NCI-H1436 treated with DMSO at 0.1 percent for 48 hours (cell line): ENCODE measurements at places on chromosomes 12 and 14.
A peak's percentile ranks its signal among the peaks of the same experiment; 100 is the strongest.

DNA sequence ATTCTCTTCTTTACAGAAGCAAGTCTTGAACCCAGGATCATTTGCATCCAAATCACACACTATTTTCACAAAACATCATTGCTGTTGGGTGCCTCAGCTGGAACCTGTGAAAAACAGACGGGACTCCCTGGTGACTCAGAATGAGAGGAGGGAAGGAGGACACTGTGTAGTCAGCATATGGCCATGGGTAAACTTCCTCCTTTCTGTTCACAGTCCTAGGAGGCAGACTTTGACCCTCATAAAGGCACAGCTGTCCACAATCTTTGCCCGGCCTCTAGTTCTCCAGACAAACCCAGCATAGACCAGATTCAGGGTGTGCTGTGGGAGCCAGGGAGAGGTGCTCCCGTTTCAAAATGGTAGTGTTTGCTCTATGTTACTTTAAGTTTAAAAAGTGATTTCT lies 62.0 kb downstream of the DYRK2 start:
- no peak for DNase-seq

GRCh38 chr14:36976571-36977023 lies 195.8 kb downstream of the SLC25A21 start:
- no peak for DNase-seq

DNA sequence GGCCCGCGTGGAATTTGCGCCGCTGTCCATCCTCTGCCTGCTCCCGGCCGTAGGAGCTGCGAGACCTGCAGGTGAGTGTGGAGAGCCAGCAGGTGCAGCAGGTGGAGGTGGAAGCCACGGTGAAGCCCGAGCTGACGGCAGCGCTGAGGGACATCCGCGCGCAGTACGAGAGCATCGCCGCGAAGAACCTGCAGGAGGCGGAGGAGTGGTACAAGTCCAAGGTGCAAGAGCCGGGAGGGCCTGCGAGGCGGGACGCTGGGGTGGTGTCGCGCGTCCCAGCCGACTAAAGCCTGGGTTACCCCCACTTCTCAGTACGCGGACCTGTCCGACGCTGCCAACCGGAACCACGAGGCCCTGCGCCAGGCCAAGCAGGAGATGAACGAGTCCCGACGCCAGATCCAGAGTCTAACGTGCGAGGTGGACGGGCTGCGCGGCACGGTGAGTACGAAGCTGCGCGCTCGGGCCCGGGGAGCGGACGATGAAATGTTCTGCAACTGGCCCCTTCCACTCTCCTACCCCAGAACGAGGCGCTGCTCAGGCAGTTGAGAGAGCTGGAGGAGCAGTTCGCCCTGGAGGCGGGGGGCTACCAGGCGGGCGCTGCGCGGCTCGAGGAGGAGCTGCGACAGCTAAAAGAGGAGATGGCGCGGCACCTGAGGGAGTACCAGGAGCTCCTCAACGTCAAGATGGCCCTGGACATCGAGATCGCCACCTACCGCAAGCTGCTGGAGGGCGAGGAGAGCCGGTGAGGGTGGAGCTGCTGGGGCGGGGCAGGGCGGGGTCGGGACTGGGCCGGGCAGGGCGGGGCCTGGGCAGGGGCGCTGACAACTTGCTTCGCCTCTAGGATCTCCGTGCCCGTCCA lies 2.1 kb downstream of the PRPH start:
- no peak for DNase-seq

DNA sequence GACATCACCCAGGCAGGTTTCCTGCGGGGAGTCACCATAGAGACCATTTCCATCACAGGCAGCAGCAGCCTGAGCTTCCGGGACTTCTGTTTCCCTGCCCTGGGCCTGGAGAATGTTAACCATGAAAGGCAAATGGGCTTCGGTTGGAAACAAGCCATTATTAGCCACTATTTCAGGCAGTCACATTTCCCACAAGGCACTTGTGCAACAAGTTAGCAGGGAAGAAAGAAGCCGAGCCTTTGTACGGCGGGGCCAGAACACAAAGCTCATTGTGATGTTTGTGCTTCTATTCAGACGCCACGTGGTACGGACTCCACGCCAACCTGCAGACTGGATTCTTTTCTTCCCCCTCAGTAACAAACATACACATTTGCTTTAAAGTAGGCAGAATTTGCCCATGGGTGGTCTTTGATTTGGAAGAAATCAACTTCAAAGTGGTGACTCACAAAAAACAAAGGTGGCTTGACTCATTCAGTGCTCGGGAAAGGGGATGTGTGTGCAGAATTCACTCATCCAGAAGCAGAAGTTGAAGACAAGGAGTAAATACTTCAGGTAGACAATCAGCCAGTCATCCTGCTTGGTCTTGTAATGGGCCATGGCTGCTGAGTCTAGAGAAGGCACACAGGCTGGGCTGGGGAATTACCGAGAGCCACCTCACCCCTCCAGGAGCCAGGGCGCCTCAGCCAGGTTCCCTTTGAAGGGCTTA lies 154.2 kb upstream of the PRMT8 start:
- no peak for DNase-seq

- no peak for DNase-seq
Measured at GRCh38 chr12:24127919-24128721, 178.7 kb upstream of the SOX5 start.

DNA sequence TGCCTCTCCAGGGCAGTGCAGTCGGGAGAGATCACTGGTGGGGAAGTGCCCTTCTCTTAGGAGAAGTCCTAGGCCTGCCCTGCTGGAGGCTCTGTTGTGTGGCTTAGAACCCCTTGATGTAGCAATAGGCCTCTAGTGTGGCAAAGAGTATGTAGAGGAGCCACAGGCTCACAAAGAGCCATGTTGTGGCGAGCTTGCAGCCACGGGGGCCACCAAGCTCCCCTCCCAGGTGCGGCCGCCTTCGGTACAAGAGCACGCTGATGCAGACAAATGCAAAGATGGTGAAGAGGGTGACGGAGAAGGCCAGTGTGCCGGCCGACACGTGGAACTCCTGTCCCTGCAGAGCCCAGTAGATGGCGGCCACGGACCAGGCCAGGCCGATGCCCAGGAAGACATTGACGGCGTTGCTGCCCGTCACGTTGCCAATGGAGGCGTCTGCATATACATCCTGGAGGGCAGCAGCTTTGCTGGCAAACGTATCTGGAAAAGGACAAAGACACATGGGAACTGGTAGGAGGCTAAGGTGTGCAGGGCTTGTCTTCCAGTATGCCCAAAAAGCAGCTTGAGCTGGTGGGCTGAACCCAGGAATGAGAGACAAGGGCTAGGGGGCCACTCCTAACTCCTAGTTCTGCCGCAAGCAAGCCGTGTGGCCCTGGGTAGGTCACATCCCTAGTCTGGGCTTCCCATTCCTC lies 142.8 kb downstream of the SLC8A3 start:
- peak; percentile 6 for DNase-seq

DNA sequence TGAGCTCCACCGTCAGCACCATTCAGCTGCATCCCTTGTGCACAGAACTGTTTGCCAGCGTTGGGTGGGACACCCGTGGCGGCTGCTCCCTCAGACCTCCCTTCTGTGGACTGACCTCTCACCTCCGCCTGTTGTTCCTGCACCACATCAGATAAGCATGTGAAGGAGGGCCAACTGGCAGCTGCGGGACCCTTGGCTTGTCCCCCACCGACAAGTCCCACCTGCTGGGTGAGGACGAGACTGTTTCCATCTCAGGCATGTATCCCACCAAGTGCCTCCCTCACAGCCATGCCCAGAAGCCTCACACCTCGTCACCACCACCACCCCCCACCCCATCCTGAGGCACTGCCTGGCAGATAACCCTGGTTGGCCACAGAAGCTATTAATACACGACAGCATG lies 18.6 kb upstream of the TEAD4 start:
- no peak for DNase-seq

- DNase-seq, result no peak
Measured at GRCh38 chr14:99461411-99462085, 19.1 kb downstream of the SETD3 start.

DNA sequence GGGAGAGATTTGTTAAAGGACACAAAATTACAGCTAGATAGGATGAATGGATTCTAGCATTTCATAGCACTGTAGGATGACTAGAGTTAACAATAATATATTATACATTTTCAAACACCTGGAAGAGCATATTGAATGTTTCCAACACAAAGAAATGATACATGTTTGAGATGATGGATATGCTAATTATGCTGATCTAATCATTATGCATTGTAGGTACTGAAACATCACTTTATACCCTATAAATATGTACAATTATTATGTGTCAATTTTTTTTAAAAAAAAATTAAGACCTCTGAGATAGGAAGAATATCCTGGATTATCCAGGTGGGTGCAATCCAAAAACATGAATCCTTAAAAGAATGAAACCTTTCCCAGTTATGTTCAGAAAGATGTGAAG lies 100.3 kb upstream of the CPNE8 start:
- no peak for DNase-seq

DNA sequence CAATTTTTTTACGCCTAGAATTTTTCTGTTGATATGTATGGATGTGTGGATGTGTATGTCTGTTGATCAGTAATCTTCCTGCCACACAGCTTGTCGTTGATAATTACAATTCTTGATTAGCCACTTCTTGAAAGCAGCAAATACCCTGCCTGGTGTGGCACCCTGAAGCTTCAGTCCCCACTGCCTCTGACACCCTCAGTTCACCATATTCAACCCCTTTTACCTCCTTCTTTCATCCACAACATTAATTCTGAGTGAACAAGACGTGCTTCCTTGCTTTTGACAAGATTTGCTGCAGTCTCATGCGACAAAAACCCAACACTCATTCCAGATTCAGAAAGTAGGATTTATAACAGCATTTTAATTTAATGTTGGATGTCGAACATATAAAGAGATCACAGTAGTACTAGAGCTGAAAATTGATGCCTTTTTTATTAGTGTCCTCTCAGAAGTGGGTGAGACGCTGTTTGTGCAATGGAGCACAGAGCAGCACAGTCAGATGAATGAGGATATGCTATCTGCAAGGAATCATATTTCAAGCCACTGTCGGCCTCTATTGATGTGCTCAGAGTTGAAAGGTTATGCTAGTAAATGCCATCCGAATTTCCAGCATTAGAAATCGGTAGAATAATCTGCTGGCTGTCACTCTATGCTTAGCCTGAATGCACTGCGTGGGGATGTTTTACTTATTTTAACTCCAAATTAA lies 383.7 kb downstream of the EGLN3 start:
- DNase-seq, result peak; percentile 58

DNA sequence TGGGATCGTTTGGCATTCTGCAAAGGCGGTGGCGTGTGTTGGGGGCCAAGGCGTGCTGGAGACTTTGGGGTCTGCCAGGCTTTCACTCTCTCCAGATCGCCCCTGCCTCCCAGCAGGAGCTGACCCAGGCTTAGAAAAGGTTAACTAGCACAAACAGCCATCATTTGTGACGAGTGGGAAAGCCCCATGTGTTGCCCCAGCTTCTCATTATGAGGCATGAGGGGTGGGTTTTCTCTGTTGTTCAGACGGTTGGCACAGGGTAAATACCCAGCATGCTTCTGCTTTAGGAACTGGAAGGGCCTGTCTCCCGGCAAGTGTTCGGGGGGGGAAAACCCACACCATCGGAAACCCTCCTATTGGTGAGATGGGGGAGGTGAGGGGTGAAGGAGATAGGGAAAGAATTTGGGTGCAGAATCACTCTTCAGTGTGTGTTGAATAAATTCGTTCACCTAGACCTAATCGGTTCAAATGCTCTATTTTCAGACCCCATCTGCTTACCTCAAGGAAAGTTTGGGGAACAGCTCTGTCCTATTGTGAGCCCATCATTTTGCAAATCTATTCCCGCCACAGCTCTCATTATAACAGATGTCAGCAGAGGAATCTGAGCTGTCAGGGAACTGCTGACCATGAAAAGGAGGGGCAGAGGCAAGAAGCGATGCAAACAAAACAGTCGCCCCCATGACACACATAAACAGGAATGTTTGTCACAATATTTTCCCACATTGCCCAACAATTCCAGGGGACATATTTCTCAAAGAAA lies 34.7 kb upstream of the C12orf42 start:
- DNase-seq, result no peak

DNA sequence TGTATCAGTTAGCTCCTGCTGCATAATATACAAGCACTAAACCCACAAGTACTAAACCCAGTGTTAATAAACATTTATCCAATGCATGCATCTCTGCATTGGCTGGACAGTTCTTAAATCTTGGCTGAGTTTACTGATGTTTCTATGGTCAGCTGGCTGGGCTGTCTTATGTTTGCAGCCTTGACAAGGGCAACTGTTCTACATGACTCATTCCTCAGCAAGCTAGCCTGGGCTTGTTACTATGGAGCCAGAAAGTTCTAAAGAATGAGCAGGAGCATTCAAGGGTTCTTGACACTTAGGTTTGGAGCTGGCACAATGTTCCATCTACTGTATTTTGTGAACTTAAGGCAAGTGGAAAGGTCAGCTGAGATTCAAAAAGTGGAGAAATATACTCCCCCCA lies 199.1 kb downstream of the GLT1D1 start:
- no peak for DNase-seq

GRCh38 chr12:123031171-123031845 lies 50.8 kb downstream of the ARL6IP4 start:
- no peak for DNase-seq

DNA sequence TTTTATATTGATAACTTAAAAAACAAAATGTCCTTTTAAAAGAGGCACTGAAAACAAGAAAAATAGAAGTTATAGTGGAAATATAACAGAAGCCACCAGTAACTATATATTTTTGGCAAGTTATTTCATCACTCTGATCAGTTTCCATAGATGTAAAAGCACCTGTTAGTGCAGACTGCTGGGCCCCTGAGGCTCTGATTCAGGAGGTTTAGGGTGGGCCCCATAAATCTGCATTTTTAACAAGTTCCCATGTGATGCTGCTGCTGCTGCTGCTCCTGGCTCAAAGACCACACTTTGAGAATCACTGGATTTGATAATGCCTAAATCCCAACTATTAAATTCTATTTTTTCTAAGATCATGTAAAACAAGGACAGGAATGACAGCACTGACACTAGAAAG lies 251.1 kb downstream of the MED13L start:
- DNase-seq, result no peak

DNA sequence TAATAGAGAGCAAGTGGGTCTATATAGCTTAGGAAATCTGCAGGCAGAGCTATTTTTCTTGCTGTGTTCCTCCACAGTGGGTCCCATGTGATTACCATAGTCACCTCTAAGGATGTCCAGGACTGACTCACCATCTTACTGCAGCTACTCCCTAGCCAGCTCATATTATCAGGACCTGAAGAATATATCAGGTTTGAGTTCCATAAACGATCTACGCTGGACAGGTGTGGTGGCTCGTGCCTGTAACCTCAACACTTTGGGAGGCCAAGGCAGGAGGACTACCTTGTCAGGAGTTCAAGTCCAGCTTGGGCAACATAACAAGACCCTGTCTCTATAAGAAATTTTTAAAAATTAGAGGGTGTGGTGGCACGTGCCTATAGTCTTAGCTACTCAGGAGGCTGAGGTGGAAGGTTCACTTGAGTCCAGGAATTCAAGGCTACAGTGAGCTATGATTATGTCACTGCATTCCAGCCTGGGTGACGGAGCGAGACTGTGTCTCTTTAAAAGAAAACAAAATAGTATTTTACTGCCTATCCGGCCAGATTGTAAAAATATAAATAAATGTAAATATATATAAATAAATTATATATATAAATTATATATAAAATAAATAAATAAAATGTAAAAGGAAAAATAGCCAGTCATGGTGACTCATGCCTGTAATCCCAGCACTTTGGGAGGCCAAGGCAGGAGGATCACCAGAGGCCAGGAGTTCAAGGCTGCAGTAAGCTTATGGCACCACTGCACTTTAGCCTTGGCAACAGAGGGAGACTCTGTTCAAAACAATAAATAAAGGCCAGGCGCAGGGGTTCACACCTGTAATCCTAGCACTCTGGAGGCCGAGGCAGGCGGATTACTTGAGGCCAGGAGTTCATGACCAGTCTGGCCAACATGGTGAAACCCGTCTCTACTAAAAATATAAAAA lies 6.9 kb upstream of the SPRYD4 start:
- no peak for DNase-seq

- DNase-seq, result no peak
Measured at GRCh38 chr12:121441555-121441954, 41.6 kb downstream of the RNF34 start.

- no peak for DNase-seq
Measured at GRCh38 chr14:33997611-33998010, 46.7 kb upstream of the EGLN3 start.
